Panc1 (cell line): ENCODE measurements at places on chromosomes 4 and X. TPM values are rescaled to one million over a fixed set of nuclear protein-coding genes. Genes with fewer than 3 reads are reported as not detected.

- no peak for DNase-seq
Measured at GRCh38 chr4:121070274-121070673, 2.1 kb downstream of the NDNF start.

DNA sequence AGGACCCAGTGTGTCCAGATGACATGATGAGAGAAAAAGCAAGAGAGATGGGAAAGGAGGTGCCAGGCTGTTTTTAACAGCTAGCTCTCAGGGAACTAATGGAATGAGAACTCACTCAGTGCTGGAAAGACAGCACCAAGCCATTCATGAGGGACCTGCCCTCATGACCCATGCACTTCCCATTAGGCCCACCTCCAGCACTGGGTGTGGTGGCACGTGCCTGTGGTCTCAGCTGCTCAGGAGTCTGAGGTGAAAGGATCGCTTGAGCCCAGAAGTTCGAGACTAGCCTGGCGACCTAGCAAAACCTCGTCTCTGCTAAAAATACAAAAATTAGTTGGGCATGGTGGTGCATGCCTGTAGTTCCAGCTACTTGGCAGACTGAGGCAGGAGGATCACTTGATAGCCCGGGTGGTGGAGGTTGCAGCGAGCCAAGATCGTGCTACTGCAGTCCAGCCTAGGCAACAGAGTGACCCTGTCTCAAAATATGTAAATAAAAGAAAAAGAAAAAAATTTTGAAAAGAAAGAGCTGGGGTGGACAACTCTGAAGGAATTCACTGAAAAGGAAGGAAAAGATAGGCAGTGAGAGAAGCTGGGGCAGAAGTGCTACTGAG, 50.9 kb downstream of the FAM193A start:
- no peak for DNase-seq

- no peak for DNase-seq
Measured at GRCh38 chr4:25783126-25783525, 79.7 kb downstream of the SEL1L3 start.

- no peak for DNase-seq
Measured at GRCh38 chr4:74056114-74056857, 17.8 kb upstream of the CXCL3 start.

DNA sequence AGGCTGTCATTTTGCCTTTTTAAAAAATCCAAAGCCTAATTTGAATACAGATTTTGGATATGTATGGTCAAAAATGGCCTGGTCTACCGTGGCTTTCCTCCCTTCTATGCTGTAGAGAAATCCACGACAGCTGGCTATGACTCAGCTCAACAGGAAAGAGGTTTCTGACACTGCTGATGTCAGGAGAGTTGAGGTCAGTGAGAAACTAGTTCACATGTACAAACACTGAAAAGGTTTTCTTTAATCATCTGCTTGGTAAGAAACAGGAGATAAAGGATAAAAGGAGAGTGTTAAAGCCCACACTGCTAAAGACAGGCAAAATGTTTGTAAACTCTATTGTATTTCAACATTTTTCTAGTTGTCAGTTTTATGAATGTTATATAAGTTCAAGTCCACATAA, 113.9 kb downstream of the NYX start:
- DNase-seq, result peak; percentile 10

DNA sequence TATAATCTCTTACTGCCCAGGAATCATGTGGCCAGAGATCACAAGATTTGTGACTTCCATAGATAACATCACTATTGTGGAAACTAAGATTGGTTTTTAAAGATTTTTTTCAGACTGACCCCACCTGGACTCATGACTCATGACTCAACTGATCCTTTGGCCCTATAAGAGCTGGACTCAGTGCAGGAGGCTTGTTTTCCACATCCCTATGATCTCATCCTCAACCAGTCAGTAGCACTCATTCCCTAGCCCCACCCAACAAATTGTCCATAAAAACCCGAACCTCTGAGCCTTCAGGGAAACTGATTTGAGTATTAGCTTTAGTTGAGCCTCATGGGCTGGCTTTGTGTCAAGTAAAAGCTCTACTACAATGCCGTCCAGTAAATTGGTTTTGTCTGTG, 7.9 kb upstream of the NOCT start:
- DNase-seq, result no peak

- DNase-seq, result no peak
Measured at GRCh38 chrX:134148172-134148692, 88.8 kb upstream of the CCDC160 start.

GRCh38 chr4:123218981-123219380, 177.6 kb upstream of the SPRY1 start:
- DNase-seq, result no peak

GRCh38 chr4:147318586-147318985, 162.3 kb upstream of the EDNRA start:
- no peak for DNase-seq

DNA sequence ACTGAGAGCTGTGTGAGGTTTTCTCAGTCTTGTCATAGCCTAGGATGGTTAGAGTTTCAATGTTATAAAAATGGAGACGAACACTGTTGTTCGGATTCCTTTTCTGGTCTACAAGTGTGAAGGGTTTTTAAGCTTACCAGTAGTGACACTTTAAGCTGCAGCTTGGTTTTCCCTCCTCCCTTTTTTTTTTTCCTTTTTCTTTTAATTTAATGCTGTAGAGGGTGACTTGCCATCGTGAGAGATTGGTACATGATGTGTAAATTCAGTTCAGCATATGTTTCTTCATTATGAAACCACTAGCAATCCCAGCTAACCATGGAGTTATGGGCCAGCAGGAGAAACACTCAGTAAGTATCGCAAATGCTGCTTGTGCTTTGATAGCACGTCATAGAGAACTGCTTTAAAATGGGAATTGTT, 165.0 kb downstream of the RAPGEF2 start:
- no peak for DNase-seq

- DNase-seq, result no peak
Measured at GRCh38 chr4:27928761-27929540, 1068.3 kb downstream of the STIM2 start.

DNA sequence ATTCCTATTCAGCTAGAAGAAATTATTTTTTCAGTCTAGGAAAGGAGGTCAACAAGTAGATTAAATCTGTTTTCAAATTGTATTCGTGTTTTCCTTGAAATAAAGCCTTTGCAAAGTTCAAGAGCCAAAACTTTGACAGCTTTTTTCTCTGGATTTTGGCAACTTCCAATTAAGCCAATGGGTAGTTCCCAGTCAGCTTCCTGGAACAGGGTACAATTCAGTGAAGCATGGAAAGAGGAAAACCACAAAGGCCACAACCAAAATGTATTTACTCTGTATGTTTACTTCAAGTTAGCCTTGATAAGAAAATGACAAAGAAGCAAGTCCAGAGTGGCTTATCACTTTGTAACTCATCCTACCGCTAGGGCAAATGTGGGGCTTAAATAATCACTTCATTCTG, 188.6 kb downstream of the COMMD8 start:
- no peak for DNase-seq

DNA sequence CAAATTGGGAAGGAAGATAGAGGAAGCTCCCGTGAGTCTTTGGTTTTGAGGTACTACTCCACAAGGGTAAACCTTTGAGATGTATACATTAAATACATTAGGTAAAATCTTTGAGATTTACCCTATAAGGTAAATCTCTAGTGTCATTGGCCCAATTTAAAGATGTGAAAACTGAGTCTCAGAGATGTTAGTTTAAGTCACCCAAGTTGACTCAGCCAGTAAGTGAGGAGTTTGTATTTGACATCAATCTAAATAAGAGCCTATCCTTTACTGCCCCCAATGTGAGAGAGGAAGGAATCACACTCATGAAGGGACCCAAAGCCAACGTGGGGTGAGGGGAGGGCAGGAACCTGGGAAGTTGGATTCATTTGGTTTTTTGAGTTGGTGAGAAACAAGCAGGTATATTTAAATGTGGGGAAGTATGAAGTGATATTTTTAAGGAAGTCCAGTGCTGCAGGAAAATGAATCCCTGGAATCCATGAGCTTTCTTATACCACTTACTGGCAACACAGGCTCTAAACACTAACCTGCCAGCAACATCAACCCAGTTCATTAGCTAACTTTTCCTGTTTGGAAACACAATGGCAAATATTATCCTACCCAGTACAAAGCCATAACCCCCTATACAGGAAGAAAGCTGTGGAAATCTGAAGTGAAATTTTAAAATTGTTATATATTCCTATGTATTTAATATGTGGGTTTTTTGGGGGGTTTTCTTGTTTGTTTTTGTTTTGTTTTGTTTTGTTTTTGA, 55.3 kb downstream of the PALLD start:
- DNase-seq, result no peak

GRCh38 chrX:5305452-5305851, 923.2 kb downstream of the NLGN4X start:
- DNase-seq, result no peak

DNA sequence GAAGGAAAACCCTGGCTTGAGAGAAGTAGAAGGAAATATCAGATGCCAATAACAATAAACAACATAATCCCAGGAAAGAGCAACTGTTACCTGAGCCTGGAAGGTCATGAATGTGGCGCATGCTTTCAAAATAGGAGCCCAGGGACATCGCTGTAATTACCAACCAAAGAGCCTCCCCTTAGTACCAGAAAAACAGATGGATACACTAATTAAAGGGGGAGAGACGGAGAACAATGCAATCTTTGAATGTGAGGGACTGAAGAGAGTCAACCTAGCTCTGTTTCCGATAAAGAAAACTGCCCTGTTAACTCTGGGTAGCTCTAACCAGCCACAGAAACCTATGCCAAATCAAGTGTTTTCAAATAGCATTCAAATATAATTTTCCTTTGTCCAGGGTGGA, 161.4 kb downstream of the ENOX2 start:
- DNase-seq, result no peak

DNA sequence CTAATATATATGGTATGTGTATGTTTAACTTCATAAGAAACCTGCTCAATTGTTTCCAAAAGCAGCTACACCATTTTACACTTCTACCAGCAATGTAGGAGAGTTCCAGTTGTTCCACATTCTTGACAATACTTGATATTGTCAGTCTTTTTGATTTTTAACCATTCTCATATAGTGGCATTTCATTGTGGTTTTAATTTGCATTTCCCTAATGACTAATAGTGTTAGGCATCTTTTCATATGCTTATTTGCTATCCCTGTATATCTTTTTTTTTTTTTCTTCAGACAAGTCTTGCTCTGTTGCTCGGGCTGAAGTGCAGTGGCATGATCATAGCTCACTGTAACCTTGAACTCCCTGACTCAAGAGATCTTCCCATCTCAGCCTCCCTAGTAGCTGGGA, 58.2 kb upstream of the TRIM2 start:
- DNase-seq, result no peak

DNA sequence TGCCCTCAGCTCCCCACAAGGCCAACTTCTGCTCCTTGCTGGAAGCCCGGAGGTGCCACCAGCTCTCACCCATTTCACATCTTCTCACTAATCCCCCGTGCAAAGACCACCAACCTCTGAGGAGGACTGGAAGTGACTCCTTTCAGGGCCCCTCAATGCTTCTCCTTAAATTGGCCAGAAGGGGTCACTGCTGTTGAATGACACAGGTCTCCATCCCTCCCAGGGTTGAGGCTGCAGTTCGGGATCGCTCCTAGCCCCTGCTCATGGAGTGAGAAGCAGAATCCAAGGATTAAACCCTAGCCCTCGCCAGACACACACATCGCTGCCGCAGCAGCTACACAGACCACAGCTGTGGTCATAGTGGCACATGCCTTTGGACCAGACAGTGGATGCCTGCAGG, 279.5 kb upstream of the TAPT1 start:
- no peak for DNase-seq

DNA sequence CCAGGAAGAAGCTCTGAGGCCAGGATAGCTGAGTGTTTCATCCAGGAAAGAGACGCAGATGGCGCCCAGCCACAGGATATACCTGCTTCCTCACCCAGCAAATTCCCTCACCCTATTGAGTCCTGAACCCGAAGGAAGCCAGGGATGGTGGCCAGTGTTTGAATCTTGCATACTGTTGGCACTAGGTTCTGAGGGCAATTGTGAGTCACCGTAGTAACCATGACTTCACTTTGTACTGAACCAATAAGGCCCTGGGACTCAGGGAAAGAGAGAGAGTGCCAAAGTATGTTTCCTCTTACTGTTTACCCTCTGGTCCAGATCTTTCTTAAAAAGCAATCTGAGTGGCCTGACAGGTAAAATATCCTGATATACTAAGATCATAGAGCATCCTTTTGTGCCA, 25.6 kb upstream of the SMIM10L2A start:
- DNase-seq, result no peak

NLGN3 gene
- 0.28 TPM for total RNA-seq

SNCA gene
- total RNA-seq, result 6.0 TPM

TMSB15A gene
- total RNA-seq, result 2.3 TPM

CCDC120 gene
- total RNA-seq, result 11.0 TPM

CLDN2 gene
- 0.10 TPM for total RNA-seq

GALNTL6 gene
- not detected for total RNA-seq

DCX gene
- 0.13 TPM for total RNA-seq

TLR1 gene
- 0.41 TPM for total RNA-seq

MAGEA10 gene
- total RNA-seq, result not detected

NOX1 gene
- total RNA-seq, result not detected

OTUD6A gene
- not detected for total RNA-seq

MGARP gene
- 2.3 TPM for total RNA-seq

TMLHE gene
- total RNA-seq, result 36.4 TPM
